Neural crest cell (in vitro differentiated cells): ENCODE measurements at places on chromosomes 11 and 22.

DNA sequence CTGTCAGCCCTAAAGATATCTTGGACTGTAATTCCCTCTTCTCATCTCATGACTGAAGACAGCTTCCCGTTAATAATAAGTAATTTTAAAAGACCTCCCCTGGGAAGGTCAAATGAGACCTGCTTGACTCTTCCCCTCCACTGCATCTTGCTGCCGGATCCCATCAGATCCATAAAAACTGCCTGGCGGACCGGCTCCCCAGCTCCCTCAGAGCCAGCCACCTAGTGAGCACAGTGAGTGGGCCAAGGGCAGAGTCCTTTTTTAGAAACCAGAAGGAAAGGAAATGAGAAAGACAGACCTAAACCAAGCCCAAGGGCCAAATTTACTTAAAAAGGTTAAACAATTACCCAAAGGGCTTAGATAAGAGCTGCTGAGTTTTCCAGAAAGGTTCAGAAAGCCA lies 595.3 kb downstream of the OPCML start:
- DNase-seq, result no peak

DNA sequence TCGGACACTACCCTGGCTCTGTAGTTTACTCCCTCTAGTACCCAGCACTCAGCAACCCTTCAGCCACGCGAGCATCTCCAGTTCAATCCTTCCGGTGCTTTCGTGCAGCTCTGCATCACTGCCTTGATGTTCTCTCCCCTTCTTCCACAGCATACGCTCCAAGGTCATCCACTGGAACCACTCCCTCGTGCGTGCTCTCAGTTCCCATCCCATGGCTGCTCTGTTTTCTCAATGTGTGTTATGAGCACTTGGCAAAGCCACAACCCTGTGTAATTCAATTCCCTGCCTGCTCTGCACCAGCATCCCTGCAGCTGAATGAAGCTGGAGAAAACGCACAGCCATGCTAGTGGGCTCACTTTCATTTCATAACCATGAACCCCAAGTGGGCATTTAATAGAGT lies 38.5 kb upstream of the NFRKB start:
- DNase-seq, result no peak

DNA sequence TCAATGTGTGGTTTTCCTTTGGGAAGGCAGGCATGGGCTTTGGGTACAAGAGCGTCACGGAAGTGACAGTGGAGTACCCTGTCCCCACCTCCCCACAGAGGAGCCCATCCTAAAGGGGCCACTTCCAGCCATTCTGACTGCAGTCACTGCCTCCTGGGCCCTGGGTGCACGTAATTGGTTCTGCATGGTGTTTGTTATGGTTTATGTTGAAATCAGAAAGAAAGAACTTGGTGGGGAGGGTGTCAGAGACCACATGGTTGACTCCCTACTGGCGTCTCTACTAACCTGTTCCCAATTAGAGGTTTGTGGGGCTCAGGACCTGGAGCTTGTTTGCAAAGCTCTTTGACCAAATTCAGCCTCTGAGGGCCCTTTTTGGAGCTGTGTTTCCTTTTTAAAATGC lies 40.8 kb downstream of the RIBC2 start:
- no peak for DNase-seq

GRCh38 chr11:93510196-93510873 lies 32.9 kb downstream of the SMCO4 start:
- DNase-seq, result no peak

DNA sequence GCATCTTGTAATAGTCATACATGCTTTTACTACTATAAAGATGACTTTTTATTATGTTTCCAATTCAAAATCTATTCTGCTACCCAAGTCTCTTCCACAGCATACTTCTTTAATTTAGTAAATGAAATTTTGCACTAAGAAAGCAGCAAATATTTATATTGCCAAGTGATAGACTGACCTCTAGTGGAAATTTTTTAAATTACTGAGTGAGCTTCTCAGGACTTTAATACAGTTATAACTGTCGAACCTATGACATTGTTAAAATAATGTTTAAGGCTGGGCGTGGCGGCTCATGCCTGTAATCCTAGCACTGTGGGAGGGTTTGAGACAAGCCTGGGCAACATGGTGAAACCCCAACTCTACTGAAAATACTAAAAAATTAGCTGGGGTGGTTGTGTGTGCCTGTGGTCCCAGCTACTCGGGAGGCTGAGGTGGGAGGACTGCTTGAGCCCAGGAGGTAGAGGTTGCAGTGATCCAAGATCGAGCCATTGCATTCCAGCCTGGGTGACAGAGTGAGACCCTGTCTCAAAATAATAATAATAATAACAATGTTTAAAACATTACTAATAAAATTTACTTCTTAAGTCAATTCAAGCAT lies 27.3 kb downstream of the STK33 start:
- no peak for DNase-seq

GRCh38 chr22:20117633-20118299 lies 740 bp upstream of the TRMT2A start:
- no peak for DNase-seq

DNA sequence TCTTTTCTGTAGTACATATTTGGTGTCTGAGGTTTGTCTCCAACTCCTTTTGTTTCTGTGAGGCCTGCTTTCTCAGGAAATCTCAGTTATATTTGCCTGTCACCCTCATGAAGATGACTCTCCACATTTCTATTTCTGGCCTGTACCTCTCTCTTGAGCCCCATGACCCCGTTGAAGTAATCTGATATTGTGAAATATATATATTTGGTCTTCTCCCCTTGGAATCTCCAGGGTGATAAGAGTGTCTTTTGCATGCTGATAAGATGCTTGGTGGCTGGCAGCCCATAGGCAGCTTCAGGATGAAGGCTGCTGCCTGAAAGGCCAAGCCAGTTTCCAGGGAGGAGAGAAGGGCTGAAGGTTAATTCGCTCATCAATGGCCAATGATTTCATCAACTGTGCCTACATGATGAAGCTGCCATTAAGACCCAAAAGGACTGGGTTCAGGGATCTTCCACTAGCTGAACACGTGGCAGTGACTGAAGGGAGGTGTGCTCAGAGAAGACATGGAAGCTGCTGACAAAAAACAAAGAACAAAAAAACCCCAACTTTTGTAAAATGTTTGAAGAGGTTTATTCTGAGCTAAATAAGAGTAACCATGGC lies 67.4 kb downstream of the MICAL2 start:
- no peak for DNase-seq

- DNase-seq, result peak; percentile 29
These were observed 801 bp downstream of the SESN3 start for GRCh38 chr11:95229993-95230809.

GRCh38 chr22:38696606-38697424 lies 3.9 kb downstream of the JOSD1 start:
- DNase-seq, result no peak

- no peak for DNase-seq
These were observed 334.5 kb downstream of the CTTN start for GRCh38 chr11:70732881-70733196.

GRCh38 chr22:46735747-46736608 lies 2.1 kb downstream of the CERK start:
- no peak for DNase-seq

GRCh38 chr11:6298605-6299004 lies 21.7 kb downstream of the CAVIN3 start:
- no peak for DNase-seq
